ENCODE measurements at places on chromosomes 6 and 20. TPM values are rescaled to one million over a fixed set of nuclear protein-coding genes. Genes with fewer than 3 reads are reported as not detected.

- DNase-seq = no peak
These were observed 59.5 kb downstream of the NCOA3 start for GRCh38 chr20:47561180-47561579.

GRCh38 chr6:24117021-24117420, 9.0 kb upstream of the NRSN1 start:
- no peak for DNase-seq

- DNase-seq = no peak
These were observed 489.0 kb downstream of the CDKAL1 start for GRCh38 chr6:21023210-21023609.

GRCh38 chr6:158332237-158332636, 20.0 kb downstream of the TULP4 start:
- no peak for DNase-seq

DNA sequence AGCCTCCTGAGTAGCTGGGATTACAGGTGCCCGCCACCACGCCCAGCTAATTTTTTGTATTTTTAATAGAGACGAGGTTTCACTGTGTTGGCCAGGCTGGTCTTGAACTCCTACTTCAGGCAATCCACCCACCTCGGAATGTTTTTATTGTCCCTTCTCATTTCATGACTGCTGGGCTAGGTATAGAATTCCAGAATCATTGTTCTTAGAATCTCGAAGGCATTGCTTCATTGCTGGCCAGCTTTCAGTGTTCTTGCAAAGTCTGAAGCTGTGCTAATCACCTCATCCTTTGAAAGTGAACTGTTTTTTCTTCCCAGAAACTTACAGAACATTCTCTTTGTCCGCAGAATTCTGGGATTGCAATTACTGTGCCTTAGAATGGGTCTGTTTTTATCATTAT, 49.0 kb downstream of the PTPN1 start:
- no peak for DNase-seq

GRCh38 chr20:46814366-46815232, 80.0 kb upstream of the EYA2 start:
- no peak for DNase-seq

DNA sequence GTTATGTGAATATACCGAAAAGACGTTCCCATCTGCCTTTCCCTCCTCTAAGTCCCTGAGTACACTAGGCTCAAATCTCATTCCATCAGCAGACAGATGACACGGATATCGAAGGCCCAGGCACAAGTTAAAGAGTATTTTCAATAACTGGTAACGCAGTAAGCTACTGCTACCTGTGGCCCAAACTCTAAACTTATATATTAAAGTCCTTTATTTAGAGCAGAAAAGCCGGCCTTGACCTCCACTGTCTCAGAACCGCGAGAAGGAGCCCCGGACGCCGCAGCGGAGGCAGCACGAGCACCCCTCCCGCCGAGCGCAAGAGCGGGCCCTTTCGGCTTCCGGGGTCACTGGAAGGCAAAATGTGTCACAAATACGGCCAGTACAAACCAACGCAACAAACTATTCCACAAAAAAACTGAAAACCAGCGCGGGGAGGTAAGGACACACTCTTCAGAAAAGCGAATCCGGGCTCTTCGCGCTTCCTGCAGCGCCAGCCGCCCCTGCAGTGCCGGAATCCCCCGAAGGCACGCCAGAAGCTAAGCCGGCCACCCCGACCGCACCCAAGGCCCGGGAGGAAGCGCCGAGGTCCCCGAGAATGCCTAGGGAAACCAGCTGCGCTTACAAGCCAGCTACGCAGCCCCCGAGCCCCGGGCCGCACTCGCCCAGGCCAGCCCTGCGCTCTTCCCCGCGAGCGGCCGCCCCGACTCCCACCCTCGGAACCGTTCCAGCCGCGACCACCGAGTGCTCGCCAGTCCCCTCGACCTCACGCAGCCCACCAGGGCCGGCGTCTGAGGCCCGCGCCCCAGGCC, 681 bp downstream of the DIDO1 start:
- DNase-seq = peak; percentile 62

Gene RNF5
- 44.0 TPM for total RNA-seq

Gene C6orf141
- total RNA-seq = 0.48 TPM

Gene APOM
- total RNA-seq = 2.9 TPM

All from activated CD4-positive, alpha-beta memory T cell treated with anti-CD3 and anti-CD28 coated beads, Interleukin-2, amount 10 ng/mL, durations not matched to agents 7 days and 5 days (primary cell).